ENCODE measurements at places on chromosomes 2 and 18. TPM values are rescaled to one million over a fixed set of nuclear protein-coding genes. Genes with fewer than 3 reads are reported as not detected.

IL37 gene
- polyA plus RNA-seq, result not detected

SERPINB11 gene
- polyA plus RNA-seq, result not detected

GKN1 gene
- polyA plus RNA-seq, result not detected

SOWAHC gene
- polyA plus RNA-seq, result 7.2 TPM

VIT gene
- polyA plus RNA-seq, result 0.28 TPM

LINC00305 gene
- not detected for polyA plus RNA-seq

MTX2 gene
- polyA plus RNA-seq, result 28.1 TPM

MFSD6 gene
- 10.3 TPM for polyA plus RNA-seq

EMILIN2 gene
- 1.8 TPM for polyA plus RNA-seq

ACVR1 gene
- 2.2 TPM for polyA plus RNA-seq

NMUR1 gene
- polyA plus RNA-seq, result 1.4 TPM

NCKAP5 gene
- polyA plus RNA-seq, result 5.9 TPM

DSG1 gene
- polyA plus RNA-seq, result not detected

SCTR gene
- polyA plus RNA-seq, result 43.5 TPM

SH3RF3 gene
- polyA plus RNA-seq, result 0.22 TPM

AQP4 gene
- polyA plus RNA-seq, result 1.6 TPM

LAMA1 gene
- 0.58 TPM for polyA plus RNA-seq

C2orf74 gene
- polyA plus RNA-seq, result 5.1 TPM

MATN3 gene
- 1.0 TPM for polyA plus RNA-seq

PARD3B gene
- 10.7 TPM for polyA plus RNA-seq

PDE1A gene
- polyA plus RNA-seq, result 3.6 TPM

RNU2-63P gene
- not detected for polyA plus RNA-seq

VSNL1 gene
- 0.54 TPM for polyA plus RNA-seq

NDUFS1 gene
- polyA plus RNA-seq, result 60.5 TPM

MTCL1 gene
- polyA plus RNA-seq, result 2.5 TPM

ARHGEF33 gene
- polyA plus RNA-seq, result not detected

ACMSD gene
- not detected for polyA plus RNA-seq

CFC1 gene
- polyA plus RNA-seq, result not detected

HOXD12 gene
- not detected for polyA plus RNA-seq

DCDC2C gene
- polyA plus RNA-seq, result not detected

BMP10 gene
- polyA plus RNA-seq, result not detected

ATP9B gene
- 19.6 TPM for polyA plus RNA-seq
